ENCODE measurements at places on chromosomes 5 and 9.

DNA sequence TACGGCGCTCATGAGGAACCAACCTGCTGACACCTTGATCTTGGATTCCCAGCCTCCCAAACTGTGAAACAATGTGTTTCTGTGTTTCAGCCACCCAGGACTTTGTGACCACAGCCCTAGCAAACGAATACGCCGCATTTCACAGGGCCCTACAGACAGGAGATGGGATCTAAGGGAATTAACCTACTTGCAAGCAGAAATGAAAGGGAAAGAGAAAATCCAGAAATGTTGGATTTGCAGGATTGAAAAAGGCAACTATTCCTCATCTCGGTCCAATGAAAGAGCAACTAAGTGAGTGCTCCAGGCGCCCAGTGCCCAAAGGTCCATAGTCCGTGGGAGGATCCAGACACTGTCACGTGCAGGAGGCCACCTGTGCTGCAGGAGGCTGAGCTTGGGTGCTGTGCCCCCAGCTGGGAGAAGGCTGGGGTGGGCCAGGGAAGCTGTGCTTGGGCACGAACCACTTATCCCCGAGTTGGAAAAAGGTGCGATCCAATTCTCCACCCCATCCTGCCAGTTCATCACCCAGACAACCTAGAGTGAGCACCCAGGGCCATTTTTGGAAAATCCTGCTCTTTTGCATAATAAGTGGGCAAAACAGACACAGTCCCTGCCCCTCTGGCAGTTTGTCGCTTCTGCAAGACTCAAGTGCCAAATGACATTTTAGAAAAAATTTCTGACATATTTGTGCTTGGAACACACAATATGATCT, 177.9 kb downstream of the C9orf50 start:
- DNase-seq: no peak

GRCh38 chr9:113148781-113149510, 1.9 kb upstream of the SLC31A2 start:
- no peak for DNase-seq

DNA sequence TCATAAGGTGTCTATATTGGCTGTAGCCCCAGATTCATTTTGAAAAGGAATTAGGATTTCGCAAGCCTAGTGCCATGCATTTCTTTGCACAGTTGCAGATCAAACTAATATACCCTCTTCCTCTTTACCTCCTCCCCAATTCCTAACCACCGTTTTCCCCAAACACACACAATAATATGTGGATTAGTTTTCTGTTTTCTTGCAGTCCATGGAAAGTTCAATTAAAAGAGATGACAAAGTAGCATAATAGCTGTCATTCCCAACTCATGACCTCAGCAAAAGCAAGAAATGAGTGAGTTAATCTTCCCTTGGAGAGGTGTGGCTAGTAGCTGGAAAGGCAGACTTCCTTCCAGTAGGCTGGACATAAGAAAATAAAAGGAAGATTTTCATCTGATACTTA, 349.1 kb downstream of the TMEM232 start:
- no peak for DNase-seq

- no peak for DNase-seq
These were observed 185.1 kb upstream of the ZNF462 start for GRCh38 chr9:106677830-106678229.

DNA sequence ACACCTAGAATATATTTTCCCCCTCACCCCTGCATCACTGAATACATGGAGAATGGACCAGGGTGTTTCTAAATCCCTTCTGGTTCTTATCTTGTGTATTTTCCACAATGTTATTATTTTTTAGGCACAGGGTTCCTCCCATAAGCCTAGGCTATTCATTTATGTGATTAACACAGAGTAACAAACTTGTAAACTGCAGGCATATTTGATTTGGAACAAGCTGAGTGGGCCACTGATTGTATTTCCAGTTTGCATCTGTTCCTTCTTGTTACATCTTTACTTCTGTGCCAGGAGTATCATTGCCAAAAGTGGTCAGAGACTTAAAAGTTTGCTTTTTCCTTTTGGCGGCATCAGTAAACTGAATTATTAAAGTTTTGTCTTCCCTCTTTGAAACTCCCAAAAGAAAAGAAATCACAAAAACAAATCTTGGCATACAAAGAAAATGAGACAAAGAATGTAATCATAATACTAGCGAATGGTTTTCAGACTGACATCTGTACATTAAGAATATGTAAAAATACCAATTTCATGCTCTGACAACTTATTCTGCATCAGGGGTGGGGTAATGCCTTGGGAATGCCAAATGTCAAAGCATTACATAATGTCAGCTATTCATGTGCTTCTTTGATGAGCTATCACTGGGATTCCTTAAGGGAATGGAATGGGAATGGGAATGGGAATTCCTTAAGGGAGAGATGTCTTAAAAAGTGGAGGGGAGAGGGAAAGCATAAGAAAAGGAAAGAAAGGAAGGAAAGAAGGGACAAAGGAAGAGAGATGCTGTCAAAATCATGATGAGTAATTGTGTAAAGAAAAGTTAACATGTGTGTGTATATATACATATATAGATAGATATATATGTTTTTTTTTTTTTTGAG, 22.2 kb upstream of the PAX5 start:
- DNase-seq: no peak

- no peak for DNase-seq
These were observed 270.2 kb upstream of the RASA1 start for GRCh38 chr5:86997516-86997915.
